ENCODE measurements at places on chromosomes 12 and 14.

DNA sequence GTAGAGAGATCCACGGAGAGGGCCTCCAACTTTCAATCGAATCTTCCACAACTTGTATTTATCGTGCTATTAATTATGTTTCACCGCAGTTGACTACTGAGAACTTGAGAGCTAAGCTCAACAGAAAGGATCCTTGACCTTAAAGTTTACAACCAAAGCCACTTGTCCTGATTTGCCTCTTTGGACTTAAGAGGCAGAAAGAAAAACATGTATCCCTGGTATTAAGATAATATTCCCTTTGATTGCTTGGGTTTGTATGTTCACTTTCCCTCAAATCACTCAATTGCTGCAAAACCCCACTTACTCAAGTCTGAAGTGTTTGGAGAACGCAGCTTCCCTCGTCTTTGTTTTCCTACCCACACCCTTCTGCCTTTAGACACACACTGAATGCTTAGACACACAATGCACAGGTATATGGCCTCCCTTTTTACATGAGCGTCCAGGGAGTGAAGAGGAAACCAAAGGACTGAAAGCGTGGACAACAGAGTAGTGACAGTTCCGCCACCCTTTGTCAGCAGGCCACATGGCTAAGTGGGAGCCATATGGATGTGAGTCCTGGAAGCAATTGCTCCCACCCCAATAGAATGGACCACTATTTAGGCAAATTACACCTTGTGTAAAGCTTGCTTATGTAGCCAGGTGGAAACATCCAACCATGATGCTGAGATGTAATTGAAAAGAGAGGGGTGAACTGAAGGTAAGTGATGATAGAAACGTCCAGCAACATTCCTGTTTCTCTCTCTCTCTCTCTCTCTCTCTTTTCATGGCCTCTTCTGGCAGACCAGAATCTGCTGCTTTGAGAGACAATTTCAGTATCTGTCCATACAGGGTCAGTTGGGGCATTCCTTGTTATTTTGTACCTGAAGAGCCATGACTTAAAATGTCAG lies 1.4 kb upstream of the PKP2 start:
- peaks cover 65% of the 10 kb centered on the region for H3K4me1 ChIP-seq
- no peak for DNase-seq
- peak overlapping the region; percentile 93 for H3K4me3 ChIP-seq
- peak overlapping the region; percentile 50 for H3K27ac ChIP-seq
- H3K36me3 ChIP-seq, result no peaks in the 10 kb centered on the region

- no peaks in the 10 kb centered on the region for H3K36me3 ChIP-seq
- no peak overlapping the region for H3K27ac ChIP-seq
- no peak overlapping the region for H3K4me3 ChIP-seq
- no peak for DNase-seq
- H3K4me1 ChIP-seq, result no peaks in the 10 kb centered on the region
Measured at GRCh38 chr14:28607661-28608060, 158.9 kb upstream of the FOXG1 start.

GRCh38 chr14:88463318-88463717 lies 77.9 kb downstream of the SPATA7 start:
- H3K4me1 ChIP-seq, result peaks cover 15% of the 10 kb centered on the region
- no peaks in the 10 kb centered on the region for H3K27me3 ChIP-seq
- peak; percentile 53 for DNase-seq
- H3K27ac ChIP-seq, result no peak overlapping the region
- H3K36me3 ChIP-seq, result peaks cover 5% of the 10 kb centered on the region

- H3K27ac ChIP-seq, result no peak overlapping the region
- no peak overlapping the region for H3K4me3 ChIP-seq
- DNase-seq, result no peak
- H3K4me1 ChIP-seq, result no peaks in the 10 kb centered on the region
Measured at GRCh38 chr14:100011628-100012325, 53.4 kb upstream of the EVL start.

DNA sequence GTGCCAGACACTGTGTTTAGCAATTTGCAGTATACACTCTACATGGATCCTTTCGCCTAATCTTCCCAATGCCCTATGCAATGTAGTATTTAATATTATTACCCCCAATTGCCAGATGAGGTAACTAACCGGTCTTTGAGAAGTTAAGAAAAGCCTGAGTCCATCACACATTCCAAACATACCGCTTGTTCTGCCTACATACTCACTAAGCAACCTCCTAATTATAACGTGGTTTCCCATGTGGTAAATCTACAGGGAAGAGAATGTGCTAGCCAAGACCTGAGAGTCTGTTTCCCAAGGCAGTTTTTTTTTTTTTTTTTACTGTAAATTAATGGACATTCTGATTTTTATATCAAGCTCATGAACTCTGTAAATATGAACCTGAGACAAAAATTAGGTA lies 37.2 kb downstream of the ATP2B1 start:
- no peak overlapping the region for H3K27ac ChIP-seq
- H3K4me1 ChIP-seq, result peaks cover 19% of the 10 kb centered on the region
- no peaks in the 10 kb centered on the region for H3K36me3 ChIP-seq
- DNase-seq, result no peak
- no peaks in the 10 kb centered on the region for H3K27me3 ChIP-seq

- peak; percentile 4 for DNase-seq
- no peak overlapping the region for H3K27ac ChIP-seq
- H3K4me1 ChIP-seq, result no peaks in the 10 kb centered on the region
- no peaks in the 10 kb centered on the region for H3K36me3 ChIP-seq
- no peak overlapping the region for H3K4me3 ChIP-seq
Measured at GRCh38 chr12:85155791-85156190, 119.6 kb downstream of the LRRIQ1 start.
